ENCODE measurements at places on chromosomes 2 and 18.

GRCh38 chr2:132589111-132589830 is 80.7 kb downstream of the LYPD1 start:
- no peak for DNase-seq

GRCh38 chr2:20990442-20991430 is 53.1 kb downstream of the APOB start:
- no peak for DNase-seq

- DNase-seq, result no peak
These were observed 263.6 kb downstream of the AFF3 start for GRCh38 chr2:99878581-99879350.

GRCh38 chr2:111246620-111247061 is 125.9 kb downstream of the BCL2L11 start:
- no peak for DNase-seq

Measured in stimulated activated CD4-positive, alpha-beta T cell treated with anti-CD3 and anti-CD28 coated beads, Interleukin-4, amount 100 ng/mL, for 4 hours (primary cell).